Stimulated activated naive CD8-positive, alpha-beta T cell treated with anti-CD3 and anti-CD28 coated beads, Interleukin-15, Interleukin-2, amounts not matched to agents 100 U/mL and 50 U/mL, for 24 hours (primary cell): ENCODE measurements at places on chromosomes 7 and 10.

- DNase-seq = no peak
These were observed 42.7 kb downstream of the FAM53B start for GRCh38 chr10:124701435-124701834.

DNA sequence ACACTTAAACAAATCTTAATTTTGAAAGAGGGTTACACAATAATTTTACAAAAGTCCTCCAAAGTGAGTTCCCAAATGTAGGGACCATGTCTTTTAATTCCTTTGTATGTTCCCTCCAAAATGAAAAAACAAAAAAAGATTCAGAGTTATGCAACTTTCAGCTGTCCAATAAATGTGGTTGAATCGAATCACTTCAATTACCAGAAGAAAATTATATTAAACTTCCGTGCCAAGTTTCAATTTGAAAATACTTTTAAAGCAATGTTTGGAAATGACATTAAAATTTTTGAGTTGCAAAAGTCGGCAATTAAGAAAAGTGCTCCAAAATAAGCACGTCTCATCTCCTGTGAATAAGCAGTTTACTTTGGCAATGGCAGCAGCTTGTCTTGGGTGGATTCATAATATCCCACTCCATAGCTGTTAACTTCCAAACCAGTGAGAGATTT is 60.3 kb upstream of the C1GALT1 start:
- DNase-seq = no peak

DNA sequence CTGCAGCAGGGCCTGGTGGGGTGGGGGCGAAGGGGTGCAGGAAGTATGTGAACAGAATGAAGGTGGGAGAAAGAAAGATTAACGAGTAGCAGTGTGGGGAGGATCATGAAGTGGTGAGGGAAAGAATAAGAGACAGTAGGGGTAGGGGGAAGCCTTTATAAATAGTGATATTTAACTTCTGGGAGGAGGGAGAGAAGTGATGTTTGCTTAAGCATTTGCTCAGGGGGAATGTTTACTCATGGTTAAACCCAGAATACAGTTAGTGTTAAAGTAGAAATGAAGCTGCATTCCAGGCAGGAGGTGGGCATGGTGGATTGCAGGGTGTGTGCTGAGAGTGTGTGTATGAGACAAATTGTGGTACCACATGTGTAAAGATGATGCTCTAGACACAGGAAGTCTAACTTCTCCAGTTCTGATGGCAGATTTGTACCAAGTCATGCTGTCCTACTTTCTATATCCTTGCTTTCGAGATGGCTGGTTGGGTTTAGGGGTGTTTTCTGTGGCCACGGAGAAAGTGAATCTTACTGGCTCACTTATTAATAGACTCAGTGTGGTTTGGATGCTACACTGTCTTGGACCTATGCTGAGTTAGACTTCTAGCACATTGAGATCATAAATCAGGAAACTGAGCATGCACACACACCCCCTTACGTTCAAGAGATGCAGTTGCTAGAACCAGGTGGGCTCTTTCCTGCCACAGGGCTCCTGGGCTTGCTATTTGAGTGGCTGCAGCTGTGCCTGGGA is 10.6 kb upstream of the DNMBP start:
- DNase-seq = no peak

DNA sequence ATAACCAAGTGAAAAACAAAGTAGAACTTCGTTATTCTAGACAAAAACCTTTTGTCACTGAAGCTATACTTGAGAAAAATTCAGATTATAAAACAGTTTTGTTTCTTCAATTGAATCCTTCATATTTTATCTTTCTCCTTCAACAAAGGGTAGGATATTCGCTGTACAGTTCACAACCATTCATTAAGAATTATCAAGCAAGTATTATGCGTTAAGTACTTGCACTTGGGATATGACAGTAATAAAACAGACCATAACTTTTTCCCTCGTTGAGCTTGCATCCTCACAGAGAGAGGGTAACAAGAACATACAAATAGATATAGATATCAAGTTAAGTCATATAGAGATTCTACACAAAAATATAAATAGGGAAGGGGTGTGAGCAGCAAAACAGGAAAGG is 61.2 kb upstream of the MEOX2 start:
- DNase-seq = no peak

DNA sequence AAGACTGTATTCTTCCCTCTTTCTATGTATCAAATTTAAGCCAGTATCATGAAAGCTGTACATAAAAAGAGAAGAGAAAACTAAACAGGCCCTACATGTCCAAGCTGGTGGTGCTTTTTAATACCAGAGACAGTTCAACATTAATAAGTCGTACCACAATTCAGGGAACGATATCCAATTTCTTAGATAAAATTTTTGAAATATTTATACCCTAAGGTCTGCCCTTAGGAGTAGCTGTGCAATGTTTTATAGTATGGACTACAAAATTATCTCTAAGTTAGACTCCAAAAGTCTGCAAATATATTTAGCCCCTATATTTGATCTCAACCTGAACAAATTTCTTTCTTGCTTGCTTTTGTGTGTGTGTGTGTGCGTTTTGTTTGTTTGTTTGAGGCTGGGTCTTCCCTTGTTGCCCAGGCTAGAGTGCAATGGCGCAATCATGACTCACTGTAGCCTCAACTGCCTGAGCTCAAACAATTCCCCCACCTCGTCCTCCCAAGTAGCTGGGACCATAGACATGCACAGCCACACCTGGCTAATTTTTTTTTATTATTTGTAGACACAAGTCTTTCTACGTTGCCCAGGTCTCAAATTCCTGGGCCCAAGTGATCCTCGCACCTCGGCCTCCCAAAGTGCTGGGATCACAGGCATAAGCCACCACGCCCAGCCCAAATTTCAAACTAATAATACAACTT is 13.2 kb downstream of the ARHGAP19 start:
- DNase-seq = no peak

DNA sequence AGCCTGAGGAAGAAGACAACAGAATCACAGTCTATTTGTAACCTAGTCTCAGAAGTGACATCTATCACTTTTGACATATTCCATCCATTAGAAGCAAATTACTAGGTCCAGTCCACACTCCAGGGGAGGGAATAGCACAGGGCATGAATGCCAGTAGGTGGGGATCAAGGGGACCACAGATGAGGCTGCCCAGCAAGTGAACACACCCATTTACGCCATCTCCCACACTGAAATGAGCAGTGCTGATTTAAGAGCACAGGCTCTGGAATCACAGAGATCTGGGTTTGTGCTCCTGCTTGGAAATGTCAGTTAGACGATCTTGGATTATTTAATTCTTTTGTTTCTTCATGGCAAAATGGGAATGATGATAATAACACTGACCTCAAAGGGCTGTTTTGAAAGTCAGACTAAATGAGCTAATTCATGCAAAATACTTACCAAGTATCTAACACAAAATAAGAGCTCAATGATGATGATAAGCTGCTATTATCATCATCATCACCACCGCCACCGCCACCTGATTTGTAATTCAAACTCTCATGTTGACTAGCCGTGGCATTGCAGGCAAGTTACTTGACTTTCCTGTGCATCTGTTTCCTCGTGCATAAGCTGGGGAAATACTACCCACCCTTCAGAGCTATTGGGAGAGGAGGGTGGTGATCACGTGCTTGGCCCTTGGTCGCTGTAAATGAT is 138.9 kb upstream of the KLF14 start:
- no peak for DNase-seq

GRCh38 chr7:73645643-73646174 is 21.4 kb upstream of the MLXIPL start:
- no peak for DNase-seq

DNA sequence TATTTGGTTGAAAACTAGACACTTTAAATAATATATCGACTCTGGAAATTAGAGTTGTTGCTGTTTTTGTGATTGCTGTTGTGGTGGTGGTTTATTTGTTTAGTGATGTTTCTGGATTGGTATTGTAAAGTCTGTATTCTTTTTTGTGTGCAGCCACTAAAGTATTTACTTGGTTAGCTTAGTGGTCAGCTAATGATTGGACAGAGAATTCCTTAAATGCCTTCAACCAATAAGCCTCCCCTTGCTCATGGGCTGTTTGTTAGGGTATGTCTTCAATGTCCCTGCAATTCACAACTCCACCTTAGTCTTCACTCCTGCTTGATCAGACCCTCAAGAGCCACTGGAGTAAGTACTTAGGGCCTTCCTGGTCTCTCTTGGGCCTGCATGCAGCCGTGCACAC is 71.0 kb downstream of the PAXIP1 start:
- no peak for DNase-seq

DNA sequence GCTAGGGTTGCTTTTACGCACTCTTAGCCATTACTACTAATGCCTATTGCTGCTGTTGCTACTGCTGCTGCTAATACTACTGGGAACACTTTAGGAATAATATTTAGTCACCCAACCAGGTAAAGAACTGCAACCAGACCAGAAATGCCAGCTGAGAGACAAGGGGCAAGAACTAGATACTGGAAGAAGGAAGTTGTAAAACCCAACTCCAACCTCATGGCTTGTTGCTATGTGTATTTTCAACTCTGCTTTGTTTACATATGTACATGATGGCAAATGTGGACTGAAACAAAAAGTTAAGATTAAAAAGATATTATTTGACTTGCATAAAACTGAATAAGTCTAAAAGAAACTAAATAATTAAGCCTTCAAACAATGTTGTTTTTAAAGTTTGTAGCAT is 177.7 kb downstream of the GNAT3 start:
- DNase-seq = no peak

DNA sequence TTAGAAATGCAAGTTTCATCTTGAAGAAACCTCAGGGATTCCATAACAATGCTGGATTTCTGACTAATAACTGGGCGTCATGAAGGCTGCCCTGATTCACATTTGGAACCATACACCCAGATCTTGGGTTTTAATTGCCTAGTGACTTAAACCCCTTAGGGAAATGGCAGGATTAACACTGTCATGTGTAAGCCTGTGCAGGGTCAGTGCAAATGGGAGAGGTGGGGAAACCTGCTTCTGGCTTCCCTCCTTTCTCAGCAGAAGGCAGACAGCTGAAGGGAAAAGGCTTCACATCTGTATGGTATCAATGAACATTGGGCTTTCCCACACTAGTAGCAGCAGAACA is 364.2 kb downstream of the ANKRD30A start:
- no peak for DNase-seq

- no peak for DNase-seq
These were observed 59.0 kb upstream of the NPVF start for GRCh38 chr7:25287291-25287690.

DNA sequence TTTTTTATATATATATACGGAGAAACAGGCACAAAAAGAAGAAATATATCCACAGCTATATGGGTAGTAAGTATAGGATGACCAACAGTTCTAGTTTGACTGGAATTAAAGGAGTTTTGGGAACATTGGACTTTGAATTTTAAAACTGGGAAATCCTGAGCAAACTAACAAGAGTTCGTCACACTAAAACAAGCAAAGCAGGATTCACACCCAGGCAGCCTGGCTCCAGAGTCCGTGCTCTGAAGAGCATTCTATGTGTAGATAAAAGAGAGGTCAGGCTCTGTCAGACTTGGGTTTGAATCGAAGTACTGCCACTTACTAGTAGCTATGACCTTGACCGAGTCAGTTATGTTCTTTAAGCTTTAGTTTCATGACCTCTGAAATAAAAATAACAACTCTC is 191.0 kb downstream of the DNAH11 start:
- DNase-seq = no peak

DNA sequence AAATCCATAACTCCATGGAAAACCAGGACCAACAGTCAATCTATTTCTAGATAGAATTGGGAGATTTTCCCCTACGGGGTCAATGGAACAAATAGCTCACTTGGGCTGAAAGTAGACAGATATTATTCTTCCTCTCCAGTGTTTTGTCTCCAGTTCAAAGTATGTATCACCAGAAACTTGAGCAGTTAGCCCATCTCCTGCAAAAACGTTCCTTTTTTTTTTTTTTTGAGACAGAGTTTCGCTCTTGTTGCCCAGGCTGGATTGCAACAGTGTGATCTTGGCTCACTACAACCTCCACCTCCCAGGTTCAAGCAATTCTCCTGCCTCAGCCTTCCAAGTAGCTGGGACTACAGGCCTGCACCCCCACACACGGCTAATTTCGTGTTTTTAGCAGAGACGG is 390.0 kb upstream of the AUTS2 start:
- DNase-seq = no peak

DNA sequence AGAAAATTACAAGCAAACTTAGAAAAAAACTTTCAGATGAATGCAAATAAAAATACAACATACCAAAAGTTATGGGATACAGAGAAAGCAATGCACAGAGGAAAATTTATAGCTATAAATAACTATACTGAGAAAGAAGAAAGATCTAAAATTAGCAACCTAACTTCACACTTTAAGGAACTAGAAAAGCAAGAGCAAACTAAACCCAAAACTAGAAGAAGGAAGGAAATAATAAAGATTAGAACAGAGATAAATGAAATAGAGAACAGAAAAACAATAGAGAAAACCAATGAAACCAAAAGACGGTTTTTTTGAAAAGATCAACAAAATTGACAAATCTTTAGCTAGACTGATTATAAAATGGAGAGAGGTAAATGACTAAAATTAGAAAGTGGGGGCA is 9.6 kb upstream of the STRA8 start:
- no peak for DNase-seq

- no peak for DNase-seq
These were observed 81.1 kb downstream of the XRCC2 start for GRCh38 chr7:152594801-152595200.

- no peak for DNase-seq
These were observed 647.8 kb downstream of the INHBA start for GRCh38 chr7:41054960-41055661.

GRCh38 chr7:69482676-69483075 is 115.6 kb upstream of the AUTS2 start:
- DNase-seq = no peak

GRCh38 chr7:142083605-142084004 is 27.9 kb upstream of the MGAM2 start:
- no peak for DNase-seq

- DNase-seq = no peak
These were observed 42.0 kb downstream of the ANXA8 start for GRCh38 chr10:47441938-47442337.

GRCh38 chr7:71886046-71886445 is 526.1 kb downstream of the CALN1 start:
- no peak for DNase-seq

DNA sequence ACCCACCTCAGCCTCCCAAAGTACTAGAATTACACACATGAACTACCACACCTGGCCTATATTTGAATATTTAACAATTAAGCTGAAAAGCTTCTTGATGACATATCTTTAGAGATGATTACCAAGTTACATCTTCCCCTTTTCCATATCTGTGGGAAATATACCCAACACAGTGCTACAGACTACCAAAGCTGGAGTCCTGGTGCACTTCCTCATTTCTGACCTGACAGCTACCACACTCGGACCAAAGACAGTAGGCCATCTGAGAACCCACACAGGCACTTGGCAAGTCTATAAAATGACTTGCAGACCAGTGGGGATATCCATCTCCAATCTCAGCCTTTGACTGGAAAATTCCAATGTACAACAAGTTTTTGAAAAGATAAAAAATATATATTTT is 270.4 kb upstream of the KLF14 start:
- no peak for DNase-seq

GRCh38 chr10:116627386-116627933 is 6.7 kb downstream of the PNLIPRP2 start:
- DNase-seq = no peak

- no peak for DNase-seq
These were observed 21.9 kb downstream of the GRID1 start for GRCh38 chr10:86344714-86345161.
